ENCODE measurements at places on chromosomes 5 and 9.

DNA sequence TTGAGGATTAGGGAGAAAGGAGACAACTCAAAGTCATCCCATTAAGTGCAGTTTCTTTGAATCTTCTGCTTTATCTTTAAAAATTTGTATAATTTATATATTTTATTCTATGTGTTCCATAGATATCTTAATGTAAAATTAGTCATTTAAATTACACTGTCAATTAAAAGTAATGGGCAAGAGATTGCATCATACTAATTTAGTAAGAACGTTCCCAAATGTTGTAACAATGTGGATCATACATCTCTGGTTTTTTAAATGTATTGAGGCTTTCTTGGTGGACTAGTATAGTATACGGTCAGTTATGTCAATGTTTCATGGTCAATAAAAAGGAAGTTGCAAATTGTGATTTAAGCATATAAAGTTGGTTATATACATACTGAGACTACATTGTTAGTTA is 6.2 kb downstream of the TSLP start:
- DNase-seq, result no peak

DNA sequence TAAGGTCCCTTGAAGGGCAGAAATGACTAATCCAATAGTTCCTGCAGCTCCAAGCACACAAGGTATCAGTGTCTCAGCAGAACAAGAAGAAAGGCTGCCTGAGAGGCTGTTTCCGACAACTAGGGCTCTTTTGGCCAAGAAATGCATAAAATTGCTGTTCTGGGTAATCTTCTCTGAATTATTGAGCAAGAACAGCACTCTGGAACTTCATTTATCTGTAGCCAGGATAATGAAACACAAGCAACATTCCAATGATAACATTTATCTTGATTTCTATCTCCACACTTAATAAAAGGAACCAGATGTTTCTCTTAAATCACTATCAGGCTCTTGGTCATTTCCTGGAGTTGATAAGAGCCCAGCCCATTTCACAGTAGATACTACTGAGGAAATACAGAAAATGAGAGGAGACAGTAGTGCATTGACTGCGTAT is 17.0 kb upstream of the AUH start:
- DNase-seq, result no peak

DNA sequence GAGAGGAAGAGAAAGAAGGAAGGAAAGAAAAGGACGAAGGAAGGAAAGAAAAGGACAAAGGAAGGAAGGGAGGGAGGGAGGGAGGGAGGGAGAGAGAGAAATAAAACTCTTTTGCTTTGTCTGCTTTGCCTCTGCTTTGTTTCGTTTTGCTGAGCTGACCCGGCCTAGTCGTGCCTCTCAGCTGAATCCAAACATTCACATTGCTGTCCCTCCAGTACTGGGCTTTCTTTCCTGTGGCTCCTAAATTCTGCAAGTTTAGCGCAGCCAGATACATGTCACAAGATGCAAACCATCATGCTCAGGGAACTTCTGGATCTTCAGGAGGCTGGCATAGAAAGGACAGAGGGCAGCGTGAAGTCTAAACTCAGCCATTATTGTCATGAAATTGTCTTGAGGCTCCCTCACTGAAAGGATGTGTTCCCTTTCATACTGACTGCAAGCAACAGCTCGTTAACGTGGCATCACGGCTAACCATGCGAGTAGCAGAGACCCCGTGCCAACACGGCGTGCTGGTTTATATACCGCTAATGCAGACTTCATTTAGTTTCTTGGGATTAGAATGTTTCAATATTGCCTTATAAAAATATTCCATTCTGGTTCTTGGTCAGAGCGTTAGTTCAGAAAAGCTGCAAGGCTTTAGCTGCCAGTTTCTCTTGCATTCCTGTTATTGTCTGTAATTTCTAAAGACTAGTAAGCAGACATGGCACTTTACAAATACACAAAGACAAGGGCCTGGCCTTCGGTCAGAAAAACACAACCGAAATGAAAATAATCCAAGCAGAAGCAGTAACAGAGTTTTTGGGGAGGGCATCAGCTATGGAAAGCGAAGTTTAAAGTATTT is 94.2 kb downstream of the TMEM174 start:
- peak; percentile 42 for DNase-seq

DNA sequence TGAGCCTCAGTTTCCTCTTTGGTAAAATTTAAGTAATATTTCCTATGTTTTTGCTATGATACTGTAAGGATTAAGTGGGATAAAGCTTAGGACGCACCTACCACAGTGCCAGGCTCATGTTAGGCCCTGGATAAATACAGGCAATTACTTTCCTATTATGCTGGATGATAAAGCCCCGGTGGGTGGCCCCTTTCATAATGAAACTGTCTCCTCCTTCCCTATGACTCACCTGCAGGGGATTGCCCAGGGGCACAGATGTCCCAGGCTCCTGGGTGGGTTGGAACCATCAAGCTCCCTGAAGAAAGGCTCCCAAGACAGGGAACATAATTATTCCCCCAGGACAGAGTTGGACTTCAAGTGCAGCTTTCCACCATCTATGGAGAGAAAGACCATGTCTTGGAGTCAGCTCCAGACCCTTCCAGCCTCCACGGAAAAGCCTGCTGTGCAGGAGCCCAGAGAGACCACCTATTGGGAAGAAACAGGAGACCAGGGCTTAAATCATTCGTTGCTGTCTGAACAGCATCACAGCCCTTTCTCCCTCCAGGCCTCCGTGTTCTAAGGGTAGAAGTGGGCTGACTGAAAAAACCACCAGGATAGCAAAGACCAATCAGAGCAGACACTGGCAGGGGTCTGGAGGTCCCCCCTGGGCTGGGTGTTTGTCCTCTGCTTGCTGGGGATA is 43.2 kb upstream of the FOXE1 start:
- DNase-seq, result no peak

DNA sequence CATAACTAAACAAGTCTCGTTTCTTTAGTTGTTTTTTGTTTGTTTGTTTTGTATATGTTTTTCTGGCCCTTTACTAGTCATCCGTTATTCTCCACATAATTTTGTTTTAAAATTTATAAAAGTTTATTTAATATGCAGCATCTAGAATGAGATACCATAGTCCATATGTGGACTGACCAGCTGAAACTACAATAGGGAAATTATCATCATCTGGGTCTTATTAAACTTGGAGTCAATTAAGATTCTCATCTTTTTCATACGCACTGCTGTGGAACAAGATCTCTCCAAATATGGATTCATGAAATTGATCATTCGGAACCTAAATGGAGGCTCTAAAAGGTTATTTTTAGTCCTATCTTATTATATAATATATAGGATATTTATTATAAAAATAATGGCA is 99.3 kb downstream of the FGF1 start:
- DNase-seq, result no peak

DNA sequence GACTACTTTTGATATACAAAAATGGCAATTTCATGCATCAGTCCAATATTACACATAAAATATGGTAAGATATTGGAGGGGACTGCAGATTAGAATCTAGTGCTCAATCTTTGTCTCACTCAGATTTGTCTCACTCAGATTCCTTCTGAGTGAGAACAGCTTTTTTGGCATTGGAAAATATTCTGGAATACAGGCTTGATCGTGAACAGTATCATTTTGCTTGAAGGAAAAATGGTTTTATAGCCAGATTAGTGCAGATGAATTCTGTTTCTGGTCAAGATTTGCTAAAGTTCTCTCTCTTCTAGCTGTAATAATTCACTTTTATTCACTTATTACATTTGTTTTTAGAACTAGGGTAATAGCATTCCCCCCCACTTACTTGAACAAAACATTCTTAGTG is 51.2 kb downstream of the MAN2A1 start:
- DNase-seq, result no peak

DNA sequence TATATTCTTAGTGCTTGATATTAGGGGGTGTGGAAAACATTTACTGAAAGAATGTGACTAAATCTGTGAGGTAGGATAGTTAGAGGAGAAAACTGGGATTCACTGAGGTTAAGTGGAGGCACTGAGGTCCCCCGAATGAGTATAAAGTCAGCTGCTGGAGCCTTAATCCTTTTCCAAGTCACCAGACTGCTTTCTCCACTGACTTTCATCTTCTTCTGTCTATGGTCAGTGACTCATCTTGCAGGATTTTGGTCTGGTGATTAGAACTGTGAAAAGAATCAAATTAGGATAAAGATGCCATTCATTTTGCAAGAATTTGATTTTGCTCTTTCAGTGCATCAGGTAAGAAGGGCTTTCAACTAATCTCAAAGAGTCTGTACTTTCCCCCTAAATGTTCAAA is 89.3 kb upstream of the ALDH1A1 start:
- no peak for DNase-seq

- no peak for DNase-seq
Observed at GRCh38 chr9:111621895-111622480, 9.1 kb upstream of the DNAJC25 start.

DNA sequence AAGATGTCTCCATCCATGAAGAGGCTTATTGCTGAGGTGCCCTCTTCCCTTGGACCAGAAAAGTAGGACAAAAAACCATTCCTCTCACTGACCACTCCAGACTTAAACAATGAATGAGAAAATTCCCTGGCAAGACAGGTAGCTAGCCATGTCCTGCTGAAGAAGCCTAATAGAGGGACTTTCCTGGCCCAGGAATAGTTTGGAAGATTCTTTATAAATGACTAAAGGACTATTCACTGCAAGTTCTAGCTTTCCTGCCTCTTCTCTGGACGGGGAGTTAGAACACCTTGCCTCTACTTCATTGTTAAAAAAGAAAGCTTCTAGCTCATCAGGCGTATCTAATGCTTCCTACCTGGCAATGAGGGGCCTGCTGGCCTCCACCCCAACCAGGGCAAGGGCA is 153.6 kb downstream of the NR3C1 start:
- no peak for DNase-seq

- no peak for DNase-seq
Observed at GRCh38 chr9:36208521-36209253, 18.0 kb downstream of the CLTA start.

- no peak for DNase-seq
Observed at GRCh38 chr5:106380736-106381135, 1290.0 kb downstream of the EFNA5 start.

DNA sequence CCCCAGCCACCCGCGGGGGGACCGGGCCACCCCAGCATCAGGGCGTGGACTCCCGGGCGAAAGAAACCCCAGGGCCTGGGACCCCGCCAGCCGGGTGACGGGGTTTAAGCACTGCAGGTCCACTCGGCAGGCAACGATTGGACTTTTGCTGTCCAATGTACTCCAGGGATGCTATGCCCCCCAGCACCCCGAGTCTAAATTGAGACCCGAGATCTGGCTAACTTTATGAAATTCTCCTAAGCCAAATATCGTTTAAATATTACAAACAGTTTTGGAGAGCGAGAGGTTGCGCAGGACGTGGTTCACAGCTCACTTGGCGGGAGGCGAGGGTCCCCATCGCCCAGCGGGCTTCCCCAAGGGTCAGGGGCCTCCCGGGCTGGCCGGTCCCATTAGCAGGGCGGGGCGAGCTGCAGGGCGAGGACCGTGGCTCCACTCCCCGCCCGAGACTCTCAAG is 384 bp upstream of the MRPS2 start:
- no peak for DNase-seq

GRCh38 chr5:141603923-141604717 is 14.7 kb downstream of the DIAPH1 start:
- no peak for DNase-seq

- DNase-seq, result no peak
Observed at GRCh38 chr9:134375011-134375390, 48.7 kb downstream of the RXRA start.

DNA sequence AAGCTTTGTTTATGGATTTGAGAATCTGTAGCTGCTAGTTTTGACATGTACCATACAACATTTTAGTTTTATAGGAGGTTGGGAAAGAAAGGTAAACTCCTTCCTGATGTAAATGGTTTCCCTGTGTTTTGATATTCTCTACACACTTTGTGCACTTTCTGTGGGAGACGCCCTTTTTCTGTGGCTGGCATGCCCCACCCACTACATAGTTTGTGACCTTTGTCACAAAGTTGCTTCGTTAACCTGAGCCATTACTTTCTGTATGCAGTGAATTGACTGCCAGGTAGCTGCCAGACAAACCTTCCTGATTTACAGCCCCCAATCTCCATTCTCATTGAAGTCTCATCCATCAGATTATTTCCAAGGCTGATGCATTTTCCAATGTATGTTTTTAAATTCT is 90.6 kb downstream of the NLN start:
- DNase-seq, result no peak

GRCh38 chr5:179245031-179245430 is 100.2 kb downstream of the ADAMTS2 start:
- DNase-seq, result no peak

DNA sequence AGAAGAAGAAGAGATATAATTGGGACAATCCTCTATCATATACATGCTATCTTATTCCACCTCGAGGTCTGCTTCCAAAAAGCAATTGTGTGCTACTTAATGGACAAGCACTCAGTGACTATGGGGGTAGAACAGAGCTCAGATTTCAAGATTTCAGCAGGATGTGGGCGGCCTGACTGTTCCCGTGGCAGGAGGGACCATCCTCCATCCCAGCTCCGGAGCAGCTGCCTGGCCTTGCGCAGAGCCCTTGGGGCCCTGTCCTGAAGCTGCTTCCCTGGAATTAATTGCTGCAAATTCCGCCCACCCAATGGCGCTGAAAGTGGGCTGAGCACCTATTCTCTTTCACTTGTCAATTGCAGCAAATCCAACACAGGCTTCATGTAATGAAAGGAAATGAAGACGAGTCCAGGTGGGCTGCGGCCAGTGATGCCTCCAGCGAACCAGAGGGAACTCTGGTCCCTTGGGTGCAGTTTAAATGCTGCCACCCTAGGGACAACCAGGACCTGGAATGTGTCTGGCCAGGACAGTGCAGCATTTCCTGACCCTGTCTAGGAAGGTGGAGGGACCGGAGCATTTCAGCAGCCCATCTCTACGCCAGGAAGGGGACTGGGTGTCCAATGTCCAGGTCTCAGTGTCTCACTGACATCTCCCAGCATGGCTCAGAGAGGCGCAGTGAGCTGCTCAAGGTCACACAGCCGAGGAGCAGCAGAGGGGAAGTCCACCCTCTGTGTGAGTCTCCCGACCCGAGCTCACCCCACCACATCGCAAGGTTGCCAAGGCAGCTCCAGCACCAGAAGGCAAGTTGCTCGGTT is 50.5 kb upstream of the FCN1 start:
- peak; percentile 49 for DNase-seq

All from neuronal stem cell (in vitro differentiated cells).